T-cell (primary cell): ENCODE measurements at places on chromosomes 7 and 10.

- no peak for DNase-seq
Observed at GRCh38 chr10:78901694-78902093, 167.1 kb upstream of the ZMIZ1 start.

DNA sequence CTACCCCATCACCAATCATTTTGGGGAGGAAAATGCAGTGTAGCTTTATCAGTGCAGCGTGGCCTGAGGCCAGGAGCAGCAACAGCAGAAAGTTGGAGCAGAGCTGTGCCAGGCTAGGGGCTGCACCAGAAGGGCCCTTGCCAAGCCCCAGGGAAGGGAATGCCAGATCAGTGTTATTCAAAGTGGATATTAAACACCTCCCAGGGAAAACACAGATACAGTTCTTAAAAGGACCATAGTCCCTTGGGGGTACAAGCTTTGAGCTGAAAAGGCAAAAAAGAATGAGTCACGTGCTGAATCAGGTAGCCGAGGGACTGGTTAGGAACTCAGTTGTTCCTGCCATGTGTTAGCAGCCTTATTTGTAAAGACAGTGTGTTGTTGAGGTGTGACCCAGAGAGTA is 54.0 kb downstream of the GSDME start:
- DNase-seq, result no peak

DNA sequence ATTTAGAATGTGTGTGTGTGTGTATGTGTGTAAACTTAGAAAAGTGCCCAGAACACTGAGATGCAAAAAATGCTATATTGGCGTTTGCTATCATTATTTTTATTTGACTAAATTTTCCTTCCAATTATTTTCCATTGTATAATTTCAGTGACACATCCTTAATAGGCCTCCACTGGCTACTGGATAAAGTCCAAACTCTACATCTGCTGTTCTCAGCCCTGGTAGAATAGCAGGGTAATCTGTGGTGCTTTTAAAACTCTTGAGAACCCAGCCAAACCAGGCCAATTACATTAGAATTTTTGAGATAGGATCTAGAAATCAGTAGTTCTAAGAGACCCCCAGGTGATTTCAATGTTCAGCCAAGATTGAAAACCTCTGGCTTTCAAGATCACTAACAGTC is 66.4 kb downstream of the ZNF503 start:
- no peak for DNase-seq

GRCh38 chr7:106053109-106053508 is 59.0 kb downstream of the SYPL1 start:
- no peak for DNase-seq

- no peak for DNase-seq
Observed at GRCh38 chr7:157495594-157495993, 158.8 kb downstream of the DNAJB6 start.

DNA sequence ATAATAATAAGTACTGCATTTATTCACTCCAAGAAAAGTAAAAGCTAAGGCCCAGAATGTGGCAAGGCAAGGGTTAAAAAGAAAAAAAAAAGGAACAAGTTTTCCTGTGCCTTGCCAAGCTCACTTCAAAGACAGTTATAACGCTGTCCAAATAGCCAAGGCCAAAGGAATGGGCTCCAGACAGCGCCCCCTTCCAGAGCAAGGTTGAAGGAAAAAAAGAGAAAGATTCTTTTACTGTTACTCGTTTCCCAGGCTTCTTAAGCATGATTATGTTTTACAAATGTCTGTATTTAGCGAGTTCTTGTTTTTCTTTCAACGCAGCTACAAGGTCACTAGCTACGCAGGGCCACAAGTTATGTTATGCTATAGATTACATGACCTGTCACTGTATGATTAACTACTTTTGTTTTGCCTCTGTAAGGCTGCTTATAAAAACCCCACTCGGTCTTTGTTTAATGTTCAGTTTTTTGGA is 9.1 kb upstream of the EIF4H start:
- DNase-seq, result no peak

- no peak for DNase-seq
Observed at GRCh38 chr7:34162027-34162565, 256.8 kb downstream of the BMPER start.

- DNase-seq, result no peak
Observed at GRCh38 chr7:20005081-20005480, 212.1 kb downstream of the MACC1 start.

DNA sequence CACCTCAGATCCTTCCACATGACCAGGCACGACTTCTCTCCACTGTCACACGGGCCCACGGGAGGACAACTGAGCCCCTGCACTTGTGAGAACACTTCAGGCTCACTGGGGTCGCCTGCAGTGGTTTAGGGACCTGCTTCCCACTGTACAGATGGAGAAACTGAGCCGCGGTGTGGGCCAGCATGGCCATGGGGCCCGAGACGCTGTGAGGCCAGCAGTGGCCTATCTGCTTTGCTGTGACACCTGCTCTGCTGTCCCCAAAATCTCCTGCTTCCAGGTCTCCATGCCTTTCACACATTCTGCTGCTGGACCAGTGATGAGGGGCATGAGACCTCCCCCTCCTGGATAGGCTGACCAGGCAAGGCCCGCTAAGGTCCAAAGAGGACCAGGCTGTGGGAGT is 75.8 kb upstream of the PAX2 start:
- no peak for DNase-seq

DNA sequence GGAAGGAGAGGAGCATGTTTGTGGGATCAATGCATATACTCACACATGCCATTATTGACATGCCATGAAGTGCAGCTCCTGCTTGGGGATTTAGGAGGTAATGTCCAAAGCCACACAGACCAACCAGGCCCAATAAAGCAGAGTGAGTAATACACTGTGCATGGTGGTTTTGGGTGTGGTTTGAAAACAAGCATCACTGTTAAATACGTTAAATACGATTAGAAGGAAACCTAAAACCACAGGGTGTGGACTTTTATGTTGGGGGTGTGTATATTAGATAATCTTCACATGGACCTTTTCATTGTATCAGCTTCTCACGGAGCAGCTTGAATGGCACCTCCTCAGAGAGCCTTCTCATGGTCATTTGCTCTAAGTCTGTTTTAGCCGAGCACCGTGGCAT is 10.4 kb upstream of the EIF3A start:
- no peak for DNase-seq

GRCh38 chr10:46515793-46516192 is 40.7 kb downstream of the GPRIN2 start:
- no peak for DNase-seq

GRCh38 chr10:70669015-70669414 is 3.3 kb upstream of the ADAMTS14 start:
- no peak for DNase-seq

- DNase-seq, result no peak
Observed at GRCh38 chr7:68857571-68857970, 740.7 kb upstream of the AUTS2 start.

DNA sequence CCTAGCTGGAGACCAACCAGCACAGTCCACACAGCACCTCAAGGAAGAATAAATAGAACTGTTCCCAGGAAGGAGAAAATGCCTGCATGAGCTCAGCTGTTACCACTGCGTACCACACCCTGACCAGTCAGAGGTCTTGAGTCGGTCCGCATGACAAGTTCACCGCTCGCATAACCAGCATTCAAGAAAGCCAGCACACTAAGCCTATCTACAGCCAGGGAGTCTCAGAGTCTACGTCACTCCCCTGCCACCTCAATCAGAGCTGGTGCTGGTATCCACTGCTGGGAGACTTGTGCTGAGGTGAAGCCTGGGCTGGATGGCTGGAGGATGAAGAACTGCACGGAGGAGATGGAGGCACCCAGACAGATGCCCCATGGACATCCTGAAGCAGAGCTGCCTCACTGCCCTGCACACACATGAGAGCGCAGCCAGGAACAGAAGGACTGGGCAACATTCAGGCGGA is 19.6 kb downstream of the AKR1C1 start:
- no peak for DNase-seq

- peak; percentile 50 for DNase-seq
Observed at GRCh38 chr10:101066146-101066895, 4.5 kb downstream of the KAZALD1 start.

- no peak for DNase-seq
Observed at GRCh38 chr7:122137251-122138077, 6.6 kb downstream of the AASS start.

DNA sequence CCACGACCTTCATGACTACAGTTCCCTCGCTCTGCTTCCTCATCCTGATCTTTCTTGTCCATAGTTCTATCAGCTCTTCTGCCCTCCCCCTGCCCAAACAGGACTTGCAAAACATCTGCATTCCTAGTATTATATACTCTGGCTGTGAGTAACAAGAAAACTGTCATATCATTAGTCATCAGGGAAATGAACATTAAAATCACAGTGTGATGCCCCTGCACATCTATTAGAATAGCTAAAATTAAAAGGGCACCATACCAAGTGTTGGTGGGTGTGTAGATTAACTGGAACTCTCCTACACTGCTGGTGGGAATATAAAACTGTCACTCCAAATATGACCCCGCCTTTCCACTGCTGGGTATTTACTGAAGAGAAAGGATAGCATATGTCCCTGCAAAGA is 141.8 kb downstream of the C7orf25 start:
- no peak for DNase-seq

DNA sequence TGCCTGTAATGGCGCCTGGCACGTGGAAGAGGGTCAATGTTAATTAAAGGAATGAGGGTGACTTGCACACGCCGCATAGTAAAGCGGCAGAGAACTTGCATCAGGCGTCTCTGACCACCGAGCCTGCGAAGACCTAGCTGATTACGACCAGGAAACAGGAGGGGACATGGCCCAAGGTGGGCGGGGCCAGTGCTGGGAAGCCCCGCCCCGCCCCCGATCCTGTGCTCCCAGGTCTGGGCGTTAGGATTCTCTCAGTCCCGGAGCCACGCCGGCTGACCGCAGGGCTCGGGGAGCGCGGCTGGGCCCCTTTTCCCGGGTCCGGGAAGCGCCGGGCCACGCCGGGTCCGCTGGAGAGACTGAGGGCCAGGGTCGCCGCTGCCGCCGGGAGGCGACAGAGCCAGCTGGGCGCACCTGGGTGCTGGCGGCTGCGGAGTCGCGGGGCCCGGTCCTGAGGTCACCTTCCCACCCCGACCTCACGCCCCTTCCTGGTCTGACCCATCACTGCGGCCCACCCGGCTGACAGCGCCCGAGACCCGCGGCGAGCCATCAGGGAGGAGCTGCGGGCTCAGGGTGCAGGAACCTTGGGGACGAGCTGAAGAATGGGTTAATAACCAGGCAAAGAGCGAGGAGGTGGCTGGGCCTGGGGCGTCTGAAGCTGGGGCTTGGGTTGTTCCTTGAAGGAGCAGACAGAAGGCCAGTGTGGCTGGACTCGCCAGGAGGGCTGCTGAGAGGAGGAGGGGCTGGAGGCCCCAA is 23.0 kb upstream of the GRID1 start:
- no peak for DNase-seq

GRCh38 chr7:81776161-81776560 is 6.3 kb upstream of the HGF start:
- DNase-seq, result no peak

- no peak for DNase-seq
Observed at GRCh38 chr10:58963101-58963534, 213.3 kb upstream of the PHYHIPL start.

- no peak for DNase-seq
Observed at GRCh38 chr10:23035569-23035968, 59.8 kb upstream of the MSRB2 start.

- no peak for DNase-seq
Observed at GRCh38 chr7:5697754-5698424, 83.6 kb downstream of the RNF216 start.

- DNase-seq, result no peak
Observed at GRCh38 chr7:54615-55014, 137.8 kb upstream of the FAM20C start.

DNA sequence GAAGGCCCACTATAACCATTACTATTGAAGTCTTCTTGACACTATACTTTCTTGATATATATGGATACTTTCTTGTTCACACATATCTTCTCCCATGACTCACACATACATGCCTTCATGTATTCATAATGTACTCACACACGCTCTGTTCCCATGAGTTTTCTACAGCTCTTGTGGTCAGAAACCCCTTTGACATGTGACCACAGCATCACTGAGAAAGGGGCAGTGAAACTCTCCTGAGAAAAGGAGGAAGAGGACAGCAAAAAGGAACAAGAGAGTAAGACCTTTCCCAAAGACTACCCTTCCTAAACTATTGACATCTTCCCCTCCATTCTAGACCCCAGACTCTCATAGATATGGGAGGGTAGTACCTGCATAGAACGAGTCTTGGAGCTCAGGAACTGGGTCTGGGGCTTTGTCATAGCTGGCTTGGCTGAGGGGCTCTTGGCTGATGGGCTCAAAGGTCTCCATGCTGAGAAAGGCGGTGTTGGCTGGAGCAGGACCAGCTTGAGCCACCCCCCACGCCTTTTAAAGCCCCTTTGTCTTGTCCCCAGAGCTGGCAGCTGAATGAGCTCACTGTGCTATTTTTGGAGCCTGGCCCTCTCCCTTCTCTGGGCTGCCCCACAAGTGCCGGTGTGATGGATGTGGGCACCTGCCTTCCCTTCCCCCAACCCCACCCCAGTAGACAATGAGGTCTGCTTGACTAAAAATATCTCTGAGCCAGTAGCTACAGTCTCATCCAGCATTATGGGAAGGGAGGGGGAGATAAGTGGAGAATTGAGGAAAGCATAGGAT is 5.1 kb downstream of the SYNPO2L start:
- DNase-seq, result no peak

GRCh38 chr10:97396056-97396455 is 5.1 kb downstream of the RRP12 start:
- no peak for DNase-seq

GRCh38 chr7:29844559-29844958 is 38.3 kb downstream of the WIPF3 start:
- DNase-seq, result no peak

GRCh38 chr10:87973635-87974034 is 110.2 kb downstream of the PTEN start:
- no peak for DNase-seq

DNA sequence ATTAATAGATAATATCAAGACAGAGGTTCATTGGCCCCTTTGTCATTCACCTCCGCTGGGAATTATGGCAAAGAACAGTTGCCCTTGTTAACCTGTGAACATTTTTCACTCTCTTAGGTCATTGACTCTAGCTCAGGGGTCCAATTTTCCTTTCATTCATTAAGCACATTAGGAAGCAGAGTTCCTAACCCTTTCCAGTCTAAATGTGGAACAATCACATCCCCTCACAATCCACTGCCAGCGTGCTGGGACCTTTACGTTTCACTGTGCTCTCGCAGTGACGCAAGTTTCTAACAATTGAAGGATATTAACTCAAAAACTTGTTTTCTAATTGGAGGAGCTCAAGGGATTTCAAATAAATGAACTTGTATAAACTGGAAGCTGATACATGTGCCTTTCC is 79.3 kb upstream of the MEOX2 start:
- DNase-seq, result no peak

- DNase-seq, result no peak
Observed at GRCh38 chr10:131824371-131825149, 76.2 kb upstream of the PPP2R2D start.

GRCh38 chr10:5647507-5648240 is 18.7 kb downstream of the ASB13 start:
- DNase-seq, result no peak

GRCh38 chr10:27088119-27089044 is 11.9 kb downstream of the ANKRD26 start:
- no peak for DNase-seq

- DNase-seq, result no peak
Observed at GRCh38 chr7:104252409-104253134, 44.8 kb upstream of the ORC5 start.

GRCh38 chr10:32795598-32796183 is 162.3 kb downstream of the ITGB1 start:
- DNase-seq, result no peak

GRCh38 chr7:116273283-116273917 is 63.1 kb downstream of the TES start:
- no peak for DNase-seq
